ENCODE measurements at places on chromosomes 16 and 17. TPM values are rescaled to one million over a fixed set of nuclear protein-coding genes. Genes with fewer than 3 reads are reported as not detected.

- DNase-seq: no peak
These were observed 127.8 kb downstream of the CPPED1 start for GRCh38 chr16:12675852-12676251.

DNA sequence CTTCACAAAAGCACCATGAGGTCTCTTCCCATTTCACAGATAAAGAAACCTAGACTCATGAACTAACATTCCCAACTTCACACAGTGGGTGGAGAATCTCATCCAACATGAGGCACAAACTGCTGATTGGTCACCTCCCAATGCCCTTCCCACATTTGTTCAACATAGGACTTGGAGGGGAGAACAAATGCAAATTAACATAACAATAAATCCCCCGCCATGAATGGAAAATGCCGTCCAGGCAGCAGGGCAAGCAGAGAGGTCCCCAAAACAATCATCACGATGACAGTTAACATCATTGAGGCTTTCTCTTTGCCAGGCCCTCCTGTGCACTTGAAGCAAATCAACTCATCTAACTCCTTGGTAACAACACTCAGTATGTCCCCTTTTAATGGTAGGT lies 185.3 kb downstream of the TMEM132E start:
- no peak for DNase-seq

CTRB1 gene
- total RNA-seq: not detected

SLX4 gene
- total RNA-seq: 5.8 TPM
